ENCODE measurements at places on chromosomes 16 and 17.

DNA sequence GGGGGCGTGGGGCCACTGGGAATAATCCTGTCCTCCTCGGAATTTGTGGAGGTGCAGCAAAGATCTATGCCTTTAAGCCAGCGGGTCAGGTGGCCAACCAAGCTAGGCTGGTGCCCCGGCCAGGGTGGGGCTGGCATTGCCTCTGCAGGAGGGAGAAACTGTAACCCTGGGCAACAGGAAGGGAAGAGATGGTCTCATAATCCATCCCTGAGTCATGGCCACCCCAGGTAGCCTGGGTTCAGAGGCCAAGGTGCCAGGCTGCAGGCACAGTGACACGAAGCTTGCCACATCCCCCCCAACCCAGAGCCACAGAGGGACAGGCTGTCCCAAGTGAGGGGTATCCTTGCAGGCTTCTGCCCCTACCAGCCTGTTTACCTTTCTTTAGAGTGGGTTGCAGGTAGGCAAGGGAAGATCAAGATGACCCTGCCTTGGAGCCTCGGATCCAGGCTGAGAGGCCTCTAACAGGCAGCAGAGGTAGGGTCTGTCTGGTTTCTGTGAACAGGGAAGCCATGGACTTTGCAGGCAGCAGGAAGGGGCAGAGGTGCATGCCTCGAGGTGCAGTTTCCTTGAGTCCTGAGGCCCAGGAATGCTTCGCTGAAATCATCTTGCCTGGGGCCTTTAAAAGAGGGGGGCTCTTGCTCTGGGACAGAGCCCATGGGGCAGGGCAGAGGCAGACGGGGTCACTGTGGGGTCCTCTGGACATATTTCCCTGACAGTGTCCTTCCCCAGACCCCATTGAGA is 4.0 kb downstream of the LASP1 start:
- no peak for DNase-seq

GRCh38 chr17:17533901-17534441 is 37.8 kb upstream of the RASD1 start:
- DNase-seq: no peak

- no peak for DNase-seq
Measured at GRCh38 chr17:6138761-6139446, 68.7 kb downstream of the WSCD1 start.

- no peak for DNase-seq
Measured at GRCh38 chr17:78895322-78895721, 7.7 kb downstream of the CEP295NL start.

GRCh38 chr17:17692353-17693252 is 11.3 kb downstream of the RAI1 start:
- DNase-seq: peak; percentile 47

DNA sequence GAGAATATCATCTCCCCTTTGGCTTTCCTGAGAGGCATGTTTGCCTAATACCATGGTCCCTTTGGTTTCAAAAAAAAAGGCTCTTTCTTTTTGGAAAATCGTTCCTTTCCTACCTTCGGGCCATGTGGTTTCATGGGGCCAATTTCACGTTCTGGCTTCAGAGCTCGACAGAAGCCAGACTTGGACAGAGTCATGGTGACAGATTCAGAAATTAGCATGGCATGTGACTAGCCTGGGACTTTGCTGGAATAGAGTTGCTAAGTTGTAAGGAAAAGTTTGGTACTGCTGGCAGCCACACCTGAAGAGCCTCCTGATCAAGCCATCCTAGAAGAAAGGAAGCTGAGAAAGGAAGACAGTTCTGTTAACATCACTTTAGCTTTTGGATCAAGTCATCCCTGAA is 2.4 kb upstream of the VWA3A start:
- no peak for DNase-seq

- no peak for DNase-seq
Measured at GRCh38 chr17:65359016-65359415, 202.4 kb downstream of the AXIN2 start.

GRCh38 chr16:67967958-67968399 is 458 bp downstream of the SLC12A4 start:
- peak; percentile 47 for DNase-seq

DNA sequence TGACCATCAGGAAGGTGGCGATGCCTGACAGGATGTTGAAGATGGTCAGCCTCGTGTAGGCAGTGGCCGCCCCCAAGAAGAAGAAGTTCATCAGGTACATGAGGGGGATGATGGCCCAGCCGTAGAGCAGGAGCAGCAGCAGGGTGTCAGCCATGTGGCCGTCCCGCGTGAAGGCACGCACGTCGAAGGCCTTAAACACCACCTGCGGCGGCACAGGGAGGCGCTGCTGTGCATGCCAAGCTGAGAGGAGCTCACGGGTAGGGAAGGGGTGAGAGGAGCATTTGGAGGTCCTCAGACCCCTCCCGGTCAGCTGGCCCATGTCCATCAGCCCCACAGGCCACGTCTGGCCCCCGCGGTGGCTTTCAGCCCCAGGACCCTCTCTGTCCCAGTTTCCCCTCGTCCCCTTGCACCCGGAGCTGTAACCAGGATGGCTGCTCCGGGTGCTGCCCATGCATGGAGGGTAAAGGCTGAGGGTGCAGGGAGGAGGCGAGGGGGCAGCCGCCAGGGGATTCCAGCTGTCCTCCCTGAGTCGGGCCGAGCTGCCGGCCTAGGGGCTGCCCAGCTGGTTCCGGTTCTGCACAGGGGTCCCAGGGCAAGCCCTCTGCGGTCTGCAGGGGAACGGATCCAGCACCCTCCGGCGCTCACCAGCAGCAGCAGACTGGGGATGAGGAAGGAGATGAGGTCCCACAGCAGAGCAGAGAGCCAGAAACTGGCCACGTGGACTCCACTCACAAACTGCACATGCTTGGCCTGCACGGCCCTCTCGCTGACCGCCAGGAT is 17.1 kb upstream of the RNPS1 start:
- no peak for DNase-seq

DNA sequence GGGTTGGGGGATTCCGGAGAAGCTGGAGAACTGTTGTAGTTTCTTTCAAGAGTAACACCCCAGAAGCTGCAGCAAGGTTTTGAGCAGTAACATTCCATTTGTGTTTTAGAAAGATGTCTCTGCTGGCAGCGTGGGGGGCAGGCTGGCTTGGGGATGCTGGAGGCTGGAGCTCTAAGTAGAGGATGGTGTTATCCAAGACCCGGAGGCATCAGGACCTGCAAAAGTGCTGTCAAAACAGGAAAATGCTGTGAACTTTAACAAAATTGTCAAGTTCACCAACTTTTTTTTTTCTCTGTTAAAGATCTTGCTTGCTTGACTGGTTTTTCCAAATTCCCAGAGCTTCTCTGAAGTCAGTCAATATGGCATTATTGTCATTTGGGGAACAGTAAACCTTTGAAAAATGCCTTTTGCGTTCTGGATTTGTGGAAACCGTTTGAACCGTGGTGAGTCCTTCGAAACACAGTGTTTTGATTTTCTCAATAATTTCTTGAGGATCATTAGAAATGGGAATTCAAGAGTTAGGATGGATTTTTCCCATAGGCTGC is 189.6 kb upstream of the NLRP1 start:
- DNase-seq: no peak

DNA sequence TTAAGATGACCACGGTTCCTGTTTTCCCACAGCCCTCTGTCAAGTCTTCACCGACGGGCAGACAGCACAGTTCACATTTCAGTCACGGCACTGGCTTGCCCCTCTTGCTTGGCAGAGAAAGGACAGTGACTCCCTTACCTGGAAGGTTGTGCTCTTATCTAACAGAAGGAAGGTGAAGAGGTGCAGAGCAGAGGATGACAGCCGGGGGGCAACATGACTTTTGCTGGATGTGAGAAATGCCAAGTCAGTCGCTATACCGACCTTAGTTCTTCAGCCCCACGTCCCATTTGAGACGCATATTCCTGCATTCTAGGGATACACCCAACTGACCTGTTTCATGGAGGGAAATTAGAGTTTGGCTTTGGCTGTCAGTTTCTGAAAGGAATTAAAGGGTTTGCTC is 492.3 kb downstream of the NPIPA7 start:
- DNase-seq: no peak

DNA sequence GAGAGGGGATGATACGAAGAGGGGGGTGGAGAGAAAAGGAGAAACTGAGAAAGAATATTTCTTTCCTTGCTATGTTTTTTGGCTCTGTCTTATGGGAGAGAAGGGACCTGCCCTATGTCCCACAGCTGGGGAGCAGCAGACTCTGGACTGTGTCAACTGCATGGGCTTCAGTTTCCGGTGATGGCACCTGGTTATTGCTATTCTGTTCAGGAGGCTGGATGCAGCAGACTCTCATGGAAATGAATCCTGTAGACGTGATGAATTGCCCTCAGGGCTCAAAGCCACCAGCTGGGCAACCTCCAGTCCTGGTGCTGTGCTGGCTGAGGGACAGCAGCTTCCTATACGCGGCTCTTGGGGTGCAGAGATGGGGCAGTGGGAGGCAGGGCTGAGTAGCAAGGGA is 121.2 kb downstream of the HAPSTR1 start:
- no peak for DNase-seq

- DNase-seq: no peak
Measured at GRCh38 chr16:13944816-13945215, 24.9 kb downstream of the ERCC4 start.

GRCh38 chr17:41271858-41272257 is 3.6 kb upstream of the KRTAP9-7 start:
- no peak for DNase-seq

- no peak for DNase-seq
Measured at GRCh38 chr17:59751955-59752413, 44.5 kb downstream of the VMP1 start.

DNA sequence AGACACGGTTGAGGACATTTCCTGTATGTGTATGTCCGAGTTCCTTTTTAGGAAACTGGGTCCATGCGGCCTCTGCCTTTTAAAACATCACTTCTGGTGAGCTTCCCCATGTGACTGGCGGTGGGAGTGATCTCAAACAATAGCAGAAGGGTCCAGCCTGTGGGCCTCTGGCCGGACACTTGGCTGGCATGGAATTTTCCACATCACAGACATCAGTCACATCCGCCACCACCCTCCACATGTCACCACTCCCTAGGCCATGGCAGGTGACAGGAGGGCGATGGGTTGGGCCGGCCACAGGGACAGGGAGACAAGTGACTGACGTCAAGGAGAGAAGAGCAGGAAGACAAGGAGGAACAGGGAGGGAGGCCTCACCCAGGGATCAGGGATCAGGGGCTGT is 83.7 kb downstream of the DNAH17 start:
- no peak for DNase-seq

GRCh38 chr16:68090130-68090529 is 5.0 kb downstream of the NFATC3 start:
- no peak for DNase-seq

DNA sequence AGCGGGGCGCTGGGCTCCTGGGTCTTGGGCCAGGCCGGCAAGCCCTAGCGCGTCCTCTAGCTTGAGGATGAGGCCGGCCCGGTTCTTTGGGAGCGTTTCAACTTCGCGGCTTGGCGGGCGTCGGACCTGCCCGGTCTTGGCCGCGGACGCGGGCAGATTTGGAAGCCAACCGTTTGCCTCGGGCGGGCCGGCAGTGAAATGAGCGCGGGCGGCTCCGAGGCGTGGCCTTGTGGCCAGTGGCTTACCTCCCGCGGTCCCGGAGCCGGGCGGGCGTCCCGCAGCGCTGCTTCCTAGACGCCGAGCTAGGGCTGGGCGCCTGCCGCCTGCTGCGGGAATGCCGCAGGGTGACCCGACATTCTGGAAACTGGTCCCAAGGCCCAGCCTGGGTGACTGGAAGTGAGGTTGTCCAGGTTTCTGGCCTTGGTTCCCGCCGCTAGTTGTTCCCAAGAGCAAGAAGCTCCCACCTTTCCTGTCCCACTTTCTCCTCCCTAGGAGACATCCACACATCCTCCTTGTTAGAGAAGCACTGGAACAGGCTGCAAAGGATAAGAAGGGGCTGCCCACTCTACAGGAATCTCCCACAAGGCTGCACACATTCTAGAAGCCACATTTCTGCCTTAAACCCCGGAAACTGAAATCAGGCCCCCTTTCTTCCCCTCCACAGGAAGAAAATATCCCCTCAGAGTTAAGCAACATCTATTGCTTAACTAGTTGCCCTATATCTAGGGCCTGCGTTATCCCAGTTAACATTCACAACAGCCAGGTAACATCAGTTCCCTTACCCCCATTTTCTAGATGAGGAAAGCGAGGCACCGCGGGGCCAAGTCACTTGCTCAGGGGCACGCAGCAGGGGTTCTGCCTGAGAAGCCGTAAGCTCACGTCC is 4.5 kb upstream of the CBX8 start:
- DNase-seq: no peak

- DNase-seq: no peak
Measured at GRCh38 chr16:85003725-85004586, 7.4 kb downstream of the ZDHHC7 start.

GRCh38 chr16:50448981-50449380 is 80.2 kb upstream of the BRD7 start:
- no peak for DNase-seq

GRCh38 chr16:86002178-86002900 is 103.4 kb downstream of the IRF8 start:
- DNase-seq: no peak

GRCh38 chr17:8125154-8125946 is 1.4 kb upstream of the HES7 start:
- DNase-seq: peak; percentile 93

DNA sequence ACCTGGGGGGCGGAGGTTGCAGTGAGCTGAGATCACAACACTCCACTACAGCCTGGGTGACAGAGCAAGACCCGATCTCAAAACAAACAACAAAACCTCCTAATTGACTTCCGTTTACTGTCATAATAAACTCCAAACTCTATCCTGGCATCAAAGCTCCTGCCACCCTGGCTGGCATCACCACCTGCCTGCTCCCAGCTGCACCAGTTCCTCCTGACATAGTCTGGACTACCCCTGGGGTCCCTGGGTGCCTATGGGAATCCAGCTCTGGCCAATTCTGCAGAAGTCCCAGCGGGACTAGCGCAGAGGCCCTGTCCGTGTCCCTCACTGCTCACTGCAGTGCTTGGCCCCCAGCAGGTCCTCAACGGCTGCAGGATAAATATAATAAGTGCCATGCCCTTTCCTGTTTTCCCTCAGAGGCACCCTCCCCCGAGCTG is 723 bp downstream of the NTHL1 start:
- no peak for DNase-seq

GRCh38 chr16:89031715-89032659 is 55.0 kb upstream of the CBFA2T3 start:
- no peak for DNase-seq

GRCh38 chr17:48752399-48753288 is 24.1 kb upstream of the HOXB13 start:
- no peak for DNase-seq

GRCh38 chr16:80723091-80723490 is 81.3 kb downstream of the CDYL2 start:
- no peak for DNase-seq

GRCh38 chr17:74326506-74326905 is 480 bp downstream of the KIF19 start:
- DNase-seq: no peak

DNA sequence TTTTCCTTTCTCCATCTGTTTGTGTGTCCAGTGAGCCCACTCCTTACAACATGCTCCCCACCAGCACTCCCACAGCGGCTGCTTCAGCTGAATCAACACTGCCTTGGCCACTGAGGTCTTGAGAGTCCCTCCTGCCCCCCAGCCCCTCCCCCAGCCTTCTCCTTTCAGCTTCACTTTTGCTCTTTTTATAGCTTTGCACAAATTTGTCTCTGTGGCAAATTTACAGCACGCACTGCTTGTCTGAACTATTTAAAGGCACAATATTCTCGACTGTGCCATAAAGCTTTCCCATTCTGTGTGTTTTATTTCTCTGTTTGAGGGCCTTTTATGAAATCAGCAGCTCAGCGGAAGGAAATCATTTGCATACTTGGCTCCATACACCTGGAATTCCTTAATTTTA is 579.3 kb downstream of the TOX3 start:
- DNase-seq: peak; percentile 88

GRCh38 chr17:43543771-43544575 is 2.2 kb downstream of the ETV4 start:
- DNase-seq: peak; percentile 49

Measured in kidney (tissue), 22 donors.